ENCODE measurements at places on chromosomes 11 and 22.
A peak's percentile ranks its signal among the peaks of the same experiment; 100 is the strongest.

- H3K36me3 ChIP-seq = no peaks in the 10 kb centered on the region
- peaks cover 3% of the 10 kb centered on the region for H3K4me1 ChIP-seq
- DNase-seq = no peak
These were observed 87.5 kb downstream of the YAP1 start for GRCh38 chr11:102197670-102198139.

DNA sequence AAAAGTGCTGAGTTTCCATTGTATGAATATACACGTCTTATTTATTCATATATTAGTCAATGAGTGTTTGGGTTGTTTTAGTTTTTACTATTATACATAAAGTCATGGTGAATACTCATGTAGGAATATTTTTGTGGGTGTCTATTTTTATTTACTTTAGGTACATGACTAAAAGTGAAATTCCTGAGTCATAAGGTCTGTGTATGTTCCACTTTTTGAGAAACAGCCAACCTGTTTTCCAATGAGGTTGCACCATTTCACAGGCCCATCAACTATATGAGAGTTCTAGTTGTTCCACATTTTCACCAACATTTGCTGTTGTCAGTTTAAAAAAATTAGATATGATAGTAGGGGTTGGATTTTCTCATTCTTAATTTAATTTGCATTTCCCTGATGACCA, 6.6 kb upstream of the OR6X1 start:
- no peaks in the 10 kb centered on the region for H3K36me3 ChIP-seq
- DNase-seq = no peak
- H3K4me1 ChIP-seq = no peaks in the 10 kb centered on the region
- H3K27ac ChIP-seq = no peak overlapping the region
- no peaks in the 10 kb centered on the region for H3K27me3 ChIP-seq

- H3K27ac ChIP-seq = no peak overlapping the region
- peak; percentile 10 for DNase-seq
- no peaks in the 10 kb centered on the region for H3K27me3 ChIP-seq
- H3K4me3 ChIP-seq = no peak overlapping the region
These were observed 658.0 kb downstream of the DLG2 start for GRCh38 chr11:84969103-84969502.

DNA sequence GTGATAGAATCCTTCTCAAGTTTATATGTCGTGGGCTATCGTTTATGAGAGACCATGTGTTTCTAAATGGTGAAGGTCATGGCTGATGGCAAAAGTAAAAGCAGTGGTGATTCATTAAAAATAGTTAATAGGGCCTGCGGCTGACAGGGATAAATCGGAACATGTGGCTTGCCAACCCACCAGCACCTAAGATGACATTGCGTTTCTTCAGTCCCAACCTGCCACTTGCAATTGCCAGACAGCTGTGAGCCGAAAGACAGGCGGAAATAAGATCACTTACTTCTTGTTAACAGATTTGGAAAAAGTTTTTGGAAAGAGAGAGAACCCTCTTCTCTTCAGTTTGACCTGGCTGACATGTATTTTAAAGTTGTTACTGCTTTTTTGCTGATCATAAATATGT, 131.5 kb upstream of the MPPED2 start:
- no peaks in the 10 kb centered on the region for H3K36me3 ChIP-seq
- no peak for DNase-seq
- H3K27ac ChIP-seq = no peak overlapping the region
- H3K27me3 ChIP-seq = no peaks in the 10 kb centered on the region
- no peak overlapping the region for H3K4me3 ChIP-seq
- no peaks in the 10 kb centered on the region for H3K4me1 ChIP-seq

DNA sequence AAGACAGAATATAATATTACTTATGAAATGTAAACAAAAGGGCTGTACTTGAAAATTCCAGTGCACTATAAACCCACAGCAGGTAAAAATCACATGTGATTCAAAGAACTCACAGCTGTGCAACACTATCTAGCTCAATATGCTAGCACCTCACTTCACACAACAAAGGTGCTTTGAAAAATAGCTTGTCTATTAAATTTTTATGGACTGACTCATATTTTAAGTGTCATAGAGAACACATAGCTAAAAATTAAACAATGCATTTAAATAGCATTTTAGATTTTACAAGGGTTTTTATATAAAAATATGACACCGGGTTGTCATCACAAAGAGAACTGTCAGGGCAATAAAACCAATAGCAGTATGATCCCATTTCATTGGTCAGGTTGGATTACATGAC, 1390.5 kb upstream of the TENM4 start:
- H3K4me1 ChIP-seq = no peaks in the 10 kb centered on the region
- DNase-seq = no peak
- no peaks in the 10 kb centered on the region for H3K36me3 ChIP-seq
- no peak overlapping the region for H3K27ac ChIP-seq
- H3K27me3 ChIP-seq = no peaks in the 10 kb centered on the region
- no peak overlapping the region for H3K4me3 ChIP-seq

- peak overlapping the region; percentile 31 for H3K27ac ChIP-seq
- H3K4me3 ChIP-seq = no peak overlapping the region
- no peaks in the 10 kb centered on the region for H3K36me3 ChIP-seq
- DNase-seq = no peak
- peaks cover 71% of the 10 kb centered on the region for H3K4me1 ChIP-seq
These were observed 53.1 kb downstream of the PACSIN2 start for GRCh38 chr22:42961810-42962209.

GRCh38 chr11:65579291-65579690, 3.4 kb downstream of the EHBP1L1 start:
- no peak for DNase-seq
- H3K27ac ChIP-seq = no peak overlapping the region
- H3K27me3 ChIP-seq = no peaks in the 10 kb centered on the region
- H3K4me3 ChIP-seq = no peak overlapping the region

- no peak for DNase-seq
- no peak overlapping the region for H3K27ac ChIP-seq
- peaks cover 3% of the 10 kb centered on the region for H3K36me3 ChIP-seq
- H3K4me1 ChIP-seq = no peaks in the 10 kb centered on the region
These were observed 13.5 kb upstream of the UVRAG start for GRCh38 chr11:75801362-75802020.

GRCh38 chr11:70768346-70769095, 370.2 kb downstream of the CTTN start:
- no peaks in the 10 kb centered on the region for H3K27me3 ChIP-seq
- no peak overlapping the region for H3K4me3 ChIP-seq
- DNase-seq = no peak
- H3K27ac ChIP-seq = no peak overlapping the region
- H3K4me1 ChIP-seq = no peaks in the 10 kb centered on the region

GRCh38 chr22:37562049-37562875, 2.0 kb downstream of the CDC42EP1 start:
- DNase-seq = no peak
- peak overlapping the region; percentile 92 for H3K4me3 ChIP-seq
- H3K27me3 ChIP-seq = peaks cover 4% of the 10 kb centered on the region
- H3K27ac ChIP-seq = peak overlapping the region; percentile 100
- H3K36me3 ChIP-seq = no peaks in the 10 kb centered on the region
- H3K4me1 ChIP-seq = peaks cover 83% of the 10 kb centered on the region

- DNase-seq = peak; percentile 50
- peaks cover 10% of the 10 kb centered on the region for H3K4me1 ChIP-seq
- peaks cover 57% of the 10 kb centered on the region for H3K36me3 ChIP-seq
- no peak overlapping the region for H3K4me3 ChIP-seq
These were observed 33.5 kb downstream of the NFRKB start for GRCh38 chr11:129861702-129862522.

DNA sequence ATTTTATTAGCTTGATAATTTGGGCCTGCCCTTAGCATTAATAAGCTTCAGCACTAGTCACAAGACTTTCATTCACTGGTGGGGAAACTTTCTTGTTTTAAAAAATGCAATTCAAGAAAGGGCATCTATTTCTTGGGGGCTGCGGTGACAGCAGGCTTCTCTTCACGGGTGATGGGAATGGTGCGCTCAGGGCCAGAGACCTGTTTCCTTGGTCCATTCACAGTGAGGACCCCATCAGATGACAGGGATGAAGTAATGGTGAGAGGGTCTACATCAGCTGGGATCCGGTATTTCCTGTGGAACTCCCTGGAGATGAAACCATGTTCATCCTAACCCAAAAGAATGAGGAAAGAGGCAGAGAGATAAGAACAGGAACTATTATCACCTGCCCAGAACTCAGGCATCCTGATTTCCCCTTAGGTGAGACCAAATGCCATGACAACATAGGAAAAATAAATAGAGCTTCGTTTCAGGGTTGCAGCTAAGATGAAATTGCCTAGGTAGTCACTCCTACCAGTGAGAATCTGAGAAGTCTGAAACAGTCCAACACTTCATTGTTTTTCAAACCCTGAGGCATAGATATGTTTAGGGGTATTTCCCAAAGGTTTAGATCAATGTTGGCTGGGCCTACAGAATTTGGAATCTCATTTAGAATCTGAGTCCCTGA, 2.8 kb downstream of the CRYAB start:
- peaks cover 3% of the 10 kb centered on the region for H3K4me1 ChIP-seq
- DNase-seq = no peak
- no peaks in the 10 kb centered on the region for H3K27me3 ChIP-seq
- H3K36me3 ChIP-seq = peaks cover 32% of the 10 kb centered on the region
- H3K27ac ChIP-seq = peak overlapping the region; percentile 95

DNA sequence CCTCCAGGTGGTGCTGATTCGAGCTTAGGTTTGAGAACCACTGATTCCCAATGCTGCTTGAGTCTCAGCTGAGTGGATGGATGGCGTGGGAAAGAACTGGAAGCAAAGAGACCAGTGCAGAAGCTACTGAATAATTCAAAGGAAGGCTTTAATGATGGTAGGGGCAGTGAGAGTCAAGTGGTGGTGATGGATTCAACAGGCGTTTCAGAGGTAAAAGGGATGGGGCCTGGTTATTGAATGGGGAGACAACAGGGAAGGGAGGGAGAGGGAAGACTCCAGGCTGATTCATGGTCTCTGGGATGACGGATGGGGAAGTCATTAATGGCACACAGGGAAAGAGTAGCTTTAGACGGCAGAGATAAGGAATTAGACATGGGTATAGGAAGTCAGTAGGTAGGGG, 104.3 kb upstream of the TBCEL start:
- no peak overlapping the region for H3K4me3 ChIP-seq
- DNase-seq = no peak
- peaks cover 29% of the 10 kb centered on the region for H3K27me3 ChIP-seq
- H3K36me3 ChIP-seq = no peaks in the 10 kb centered on the region
- no peak overlapping the region for H3K27ac ChIP-seq
- H3K4me1 ChIP-seq = no peaks in the 10 kb centered on the region

DNA sequence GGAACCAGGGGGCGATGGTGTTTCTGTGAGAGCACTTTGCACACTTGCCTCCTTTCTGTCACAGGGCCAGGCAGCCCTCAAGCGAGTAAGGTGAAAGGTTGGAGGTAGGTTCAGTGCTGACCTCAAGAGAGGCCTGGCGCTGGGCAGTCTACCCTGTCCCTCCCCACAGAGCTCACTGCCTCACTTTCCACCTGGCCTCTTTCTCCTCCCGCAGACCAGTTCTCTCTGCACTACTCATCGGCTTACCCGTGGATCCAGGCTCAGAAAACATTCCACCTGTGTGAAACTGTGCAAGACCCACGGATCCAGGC, 16.8 kb downstream of the APOL5 start:
- no peaks in the 10 kb centered on the region for H3K27me3 ChIP-seq
- H3K27ac ChIP-seq = no peak overlapping the region
- H3K4me1 ChIP-seq = no peaks in the 10 kb centered on the region

DNA sequence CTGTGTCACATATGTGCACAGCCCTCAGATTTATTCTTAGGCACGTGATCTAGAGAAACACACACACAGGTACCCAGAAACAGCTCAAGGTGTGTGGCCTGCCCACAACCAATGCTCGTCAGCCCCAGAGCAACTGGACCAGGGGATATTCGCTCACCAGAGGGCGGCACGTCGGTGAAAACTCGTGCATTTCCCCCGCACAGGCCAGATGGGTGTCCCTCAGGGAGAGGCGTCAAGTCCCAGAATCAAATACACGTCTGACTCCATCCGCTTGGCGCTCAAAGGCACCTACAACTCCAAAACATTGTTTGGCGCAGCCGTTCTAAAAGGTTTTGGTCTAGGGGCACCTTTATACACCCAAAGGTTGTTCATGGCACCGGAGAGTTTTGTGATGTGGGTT, 429.0 kb downstream of the BRD1 start:
- no peaks in the 10 kb centered on the region for H3K36me3 ChIP-seq
- H3K4me1 ChIP-seq = no peaks in the 10 kb centered on the region
- H3K27me3 ChIP-seq = no peaks in the 10 kb centered on the region
- DNase-seq = no peak
- H3K27ac ChIP-seq = no peak overlapping the region

DNA sequence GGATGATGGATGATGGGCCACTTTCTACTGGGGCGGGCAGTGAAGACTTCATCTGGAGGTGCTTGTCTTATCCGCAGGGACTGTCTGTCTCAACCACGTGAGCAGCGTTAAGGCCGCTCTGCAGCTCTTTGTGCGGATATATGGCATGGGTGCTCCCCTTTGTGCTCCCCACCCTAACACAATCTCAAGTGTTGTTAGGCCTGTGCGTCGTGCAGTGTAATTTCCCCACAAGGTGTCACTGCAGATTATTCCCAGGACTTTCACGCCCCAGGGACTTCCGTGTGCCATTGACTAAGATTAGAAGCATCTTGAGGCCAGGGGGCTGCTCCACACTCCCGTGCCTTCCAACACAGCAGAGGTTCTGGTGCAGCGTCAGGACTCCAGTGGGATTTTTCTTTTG, 65.3 kb downstream of the TBC1D22A start:
- H3K36me3 ChIP-seq = peaks cover 9% of the 10 kb centered on the region
- DNase-seq = no peak
- H3K27ac ChIP-seq = no peak overlapping the region
- peaks cover 23% of the 10 kb centered on the region for H3K4me1 ChIP-seq
- no peaks in the 10 kb centered on the region for H3K27me3 ChIP-seq

- peaks cover 71% of the 10 kb centered on the region for H3K4me1 ChIP-seq
- H3K27ac ChIP-seq = peak overlapping the region; percentile 99
- no peaks in the 10 kb centered on the region for H3K27me3 ChIP-seq
- DNase-seq = peak; percentile 93
- H3K36me3 ChIP-seq = no peaks in the 10 kb centered on the region
- peak overlapping the region; percentile 90 for H3K4me3 ChIP-seq
These were observed 6.2 kb upstream of the NEAT1 start for GRCh38 chr11:65416341-65416824.

DNA sequence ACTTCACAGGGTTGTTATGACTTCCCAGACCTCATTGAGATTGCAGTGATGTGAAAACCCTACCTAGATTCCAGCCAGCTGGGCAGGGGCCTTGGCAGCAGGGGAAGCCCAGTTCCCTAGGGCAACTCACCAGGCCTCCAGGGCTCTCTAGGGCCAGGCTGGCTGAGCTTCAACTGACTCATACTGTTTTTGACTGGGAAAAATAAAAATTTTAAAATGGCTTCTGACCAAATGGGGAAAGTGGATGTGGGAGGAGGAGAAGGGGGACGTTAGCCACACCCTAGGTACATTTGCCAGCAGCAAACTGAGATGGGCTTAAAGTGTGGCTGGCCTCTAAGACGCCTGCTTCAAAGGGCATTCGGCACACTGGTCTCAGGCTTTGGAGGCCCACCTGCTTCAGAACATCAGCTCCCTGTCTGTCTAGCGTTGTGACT, 39.0 kb downstream of the BMAL1 start:
- H3K4me3 ChIP-seq = no peak overlapping the region
- no peak overlapping the region for H3K27ac ChIP-seq
- no peaks in the 10 kb centered on the region for H3K27me3 ChIP-seq
- no peak for DNase-seq
- H3K36me3 ChIP-seq = no peaks in the 10 kb centered on the region

GRCh38 chr11:111549196-111549868, 8.8 kb downstream of the LAYN start:
- H3K4me1 ChIP-seq = no peaks in the 10 kb centered on the region
- H3K36me3 ChIP-seq = no peaks in the 10 kb centered on the region
- H3K4me3 ChIP-seq = no peak overlapping the region
- no peaks in the 10 kb centered on the region for H3K27me3 ChIP-seq
- no peak for DNase-seq
- no peak overlapping the region for H3K27ac ChIP-seq

All from heart right ventricle (tissue), 16 donors.